Right renal pelvis (tissue), 4 donors: ENCODE measurements at places on chromosomes 6 and 20. TPM values are rescaled to one million over a fixed set of nuclear protein-coding genes. Genes with fewer than 3 reads are reported as not detected.
A peak's percentile ranks its signal among the peaks of the same experiment; 100 is the strongest.

The PCSK2 gene
- polyA plus RNA-seq: 1.0 TPM

DNA sequence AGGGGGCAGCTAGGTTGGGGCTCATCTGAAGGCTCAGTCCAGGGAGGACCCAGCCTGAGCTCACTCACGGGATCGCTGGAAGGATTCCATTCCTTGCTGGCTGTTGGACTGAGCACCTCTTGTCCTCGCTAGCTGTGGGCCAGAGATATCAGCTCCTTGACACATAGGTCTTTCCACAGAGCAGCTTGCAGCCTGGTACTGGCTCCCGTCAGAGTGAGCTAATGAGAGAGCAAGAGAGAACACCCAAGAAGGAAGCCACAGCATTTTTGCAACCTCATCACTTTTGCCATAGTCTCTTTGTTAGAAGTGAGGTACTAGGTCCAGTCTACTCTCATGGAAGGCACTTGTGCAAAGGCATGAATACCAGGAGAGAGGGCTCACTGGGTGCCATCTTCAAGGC lies 179.9 kb downstream of the CDC5L start:
- no peak for DNase-seq

DNA sequence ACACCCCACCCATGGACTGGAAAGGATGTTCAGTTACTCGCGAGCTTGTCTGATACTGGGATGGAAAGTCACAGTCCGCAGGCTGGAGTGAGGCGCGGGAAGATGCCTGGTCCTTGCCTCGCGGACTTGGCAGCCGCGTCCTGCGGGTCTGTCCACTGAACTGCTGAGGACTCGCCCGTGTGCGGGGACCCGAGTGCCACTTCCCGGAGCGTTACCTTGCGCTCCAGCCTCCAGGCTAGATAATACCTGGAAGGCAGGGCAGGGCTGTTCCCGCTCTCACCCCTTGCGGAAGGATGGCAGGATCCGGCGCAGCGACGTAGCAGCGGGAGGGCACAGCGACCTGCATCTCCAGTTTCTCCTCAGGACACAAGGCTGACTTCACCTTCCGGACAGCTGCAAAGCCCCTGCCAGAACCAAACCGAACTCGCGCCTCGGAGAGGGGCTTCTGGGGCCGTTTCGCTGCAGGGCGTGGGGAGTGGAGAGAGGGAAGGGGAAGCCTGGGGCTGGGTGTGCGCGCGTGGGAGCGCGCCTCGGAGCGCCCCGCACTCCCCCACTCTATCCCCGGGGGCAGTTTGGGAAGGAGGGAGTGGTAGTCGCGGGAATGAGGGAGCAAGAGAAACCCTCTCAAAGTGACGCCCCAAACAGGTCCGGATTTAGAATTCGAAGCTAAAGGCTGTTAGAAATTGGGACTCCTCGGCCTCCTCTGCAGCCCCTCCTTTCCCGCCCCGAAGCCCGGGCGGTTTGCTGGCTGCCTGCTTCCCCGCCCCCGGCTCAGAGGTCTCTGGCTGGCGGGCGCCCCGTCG lies at the start of gene KCNQ5:
TSS of gene KCNQ5 (plus strand) at position 774 of the 803 bp plus-strand sequence.
- no peak for DNase-seq

- DNase-seq: no peak
These were observed 23.6 kb downstream of the THEMIS start for GRCh38 chr6:127877231-127877630.

DNA sequence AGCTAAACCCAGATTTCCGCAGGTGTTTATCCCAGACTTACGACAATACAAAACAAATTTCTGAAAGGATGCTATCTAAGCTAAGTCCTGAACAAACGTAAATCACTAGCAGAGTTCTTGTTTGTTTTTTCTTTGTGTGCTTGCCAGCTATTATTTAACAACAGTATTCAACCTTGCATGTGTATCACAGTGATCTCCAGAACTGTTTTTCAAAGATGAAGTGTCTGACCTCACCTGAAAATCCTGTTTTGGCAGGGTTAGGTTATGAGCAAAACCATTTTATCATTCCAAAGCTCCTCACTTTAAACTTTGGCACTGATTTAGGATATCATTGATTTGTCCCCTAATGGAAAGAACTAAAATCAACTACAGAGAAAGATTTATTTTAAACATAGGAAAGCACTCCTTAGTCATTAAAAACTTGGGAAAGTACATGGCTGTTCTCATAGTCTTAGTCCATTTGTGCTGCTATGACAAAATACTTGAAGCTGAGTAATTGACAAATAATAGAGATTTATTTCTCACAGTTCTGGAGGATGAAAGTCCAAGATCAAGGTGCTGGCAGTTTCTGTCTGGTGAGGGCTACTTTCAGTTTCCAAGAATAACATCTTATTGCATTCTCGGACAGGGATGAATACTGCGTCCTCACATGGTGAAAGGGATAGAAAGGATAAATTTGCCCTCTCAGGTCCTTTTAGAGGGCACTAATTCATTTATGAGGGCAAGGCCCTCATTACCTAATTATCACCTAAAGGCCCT lies 20.8 kb upstream of the BMP5 start:
- DNase-seq: no peak

DNA sequence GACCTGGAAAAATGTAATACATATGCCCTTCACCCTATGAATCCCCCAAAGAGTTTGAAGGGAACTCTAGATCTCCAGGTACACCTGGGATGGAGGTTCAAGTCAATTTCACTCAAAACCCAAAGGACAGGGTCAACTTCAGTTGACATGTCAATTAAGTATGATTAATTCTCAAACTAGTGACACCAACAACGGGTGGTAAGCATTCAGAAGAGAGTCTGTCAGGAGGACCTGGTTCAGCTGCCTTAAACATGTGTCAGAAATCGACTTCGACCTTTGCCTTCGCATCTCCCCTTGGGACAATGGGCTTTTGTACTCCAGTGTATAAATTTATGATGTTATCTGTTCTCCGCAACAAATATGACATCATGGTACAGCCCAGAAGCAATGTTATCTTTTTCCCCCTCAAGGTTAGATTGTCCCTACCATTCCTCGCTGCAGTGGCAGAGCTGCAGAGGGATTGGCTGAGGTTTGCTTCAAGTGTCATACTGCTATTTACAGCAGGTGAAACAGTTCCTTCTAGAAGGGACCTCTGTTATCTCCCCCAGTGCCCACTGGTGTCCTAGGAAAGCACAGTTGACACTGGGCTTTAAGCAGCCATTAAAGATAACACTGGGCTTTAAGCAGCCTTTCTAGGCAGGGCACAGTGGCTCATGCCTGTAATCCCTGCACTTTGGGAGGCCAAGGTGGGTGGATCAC lies 94.7 kb upstream of the SNX9 start:
- DNase-seq: no peak

The MCHR2 gene
- polyA plus RNA-seq: not detected

The PI3 gene
- polyA plus RNA-seq: not detected

DNA sequence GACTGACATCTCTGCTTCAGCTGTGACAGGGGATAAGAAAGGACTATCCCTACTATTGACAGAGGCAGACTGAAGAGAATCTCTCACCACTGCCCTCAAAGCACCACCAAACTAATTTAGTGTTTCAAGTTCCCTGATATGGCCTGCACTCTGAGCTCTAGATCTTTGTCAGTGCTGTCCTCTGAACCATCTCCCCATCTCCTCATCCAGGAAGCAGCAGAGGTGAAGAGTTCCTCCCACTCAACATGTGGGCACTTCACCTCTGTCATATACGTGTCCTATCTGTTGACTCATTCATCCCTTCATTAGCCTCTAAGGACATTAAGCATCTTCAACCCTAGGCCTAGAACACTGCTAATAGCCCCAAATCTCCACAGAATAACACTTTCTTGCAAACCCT lies 14.1 kb downstream of the FAM210B start:
- DNase-seq: no peak

The EYS gene
- polyA plus RNA-seq: 0.66 TPM

- no peak for DNase-seq
These were observed 24.9 kb downstream of the KIF13A start for GRCh38 chr6:17962436-17963031.

GRCh38 chr6:45653117-45653883 lies 275.6 kb upstream of the SUPT3H start:
- DNase-seq: no peak

DNA sequence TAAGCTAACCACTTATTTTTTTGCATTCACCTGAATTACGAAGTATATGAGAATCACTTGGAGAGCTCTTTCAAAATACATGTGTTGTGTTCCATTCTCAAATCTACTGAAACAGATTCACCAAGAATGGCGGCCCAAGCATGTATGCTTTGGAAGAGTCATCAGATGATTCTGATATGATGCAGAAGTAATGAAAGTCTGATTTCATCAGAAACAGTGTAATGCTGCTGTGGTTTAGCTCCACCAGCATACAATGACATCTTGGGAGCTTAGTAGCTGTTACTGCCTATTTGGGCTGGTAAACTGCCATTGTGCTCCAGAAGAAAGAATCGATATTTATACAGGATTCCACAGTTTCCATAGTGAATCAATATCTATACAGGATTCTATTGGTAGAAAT lies 52.9 kb downstream of the UBR2 start:
- DNase-seq: no peak

The RNASET2 gene
- polyA plus RNA-seq: 71.3 TPM

- no peak for DNase-seq
These were observed 303.8 kb upstream of the ECI2 start for GRCh38 chr6:4439159-4439558.

The NOX3 gene
- polyA plus RNA-seq: 1.8 TPM

The ALDH8A1 gene
- 35.1 TPM for polyA plus RNA-seq

DNA sequence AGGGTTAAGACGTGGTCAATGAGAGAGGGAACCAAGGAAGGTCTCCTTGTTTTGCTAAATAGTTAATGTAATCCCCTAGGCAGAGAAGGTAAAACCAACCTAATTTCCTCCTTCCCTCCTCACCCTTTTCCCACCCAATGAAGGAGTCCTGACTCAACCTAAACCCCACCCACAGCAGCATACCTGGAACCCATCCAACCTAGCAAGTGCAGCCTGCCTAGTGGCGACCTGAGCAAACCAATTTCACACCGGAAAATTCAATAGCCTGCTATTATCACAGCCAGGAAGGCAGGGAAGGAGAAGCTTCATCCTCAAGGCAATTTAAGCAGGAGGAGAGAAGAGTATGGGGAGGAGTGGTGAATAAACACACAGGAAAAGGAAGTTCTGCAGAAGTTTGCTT lies 46.9 kb downstream of the OSTM1 start:
- DNase-seq: no peak

The C20orf96 gene
- polyA plus RNA-seq: 35.6 TPM

DNA sequence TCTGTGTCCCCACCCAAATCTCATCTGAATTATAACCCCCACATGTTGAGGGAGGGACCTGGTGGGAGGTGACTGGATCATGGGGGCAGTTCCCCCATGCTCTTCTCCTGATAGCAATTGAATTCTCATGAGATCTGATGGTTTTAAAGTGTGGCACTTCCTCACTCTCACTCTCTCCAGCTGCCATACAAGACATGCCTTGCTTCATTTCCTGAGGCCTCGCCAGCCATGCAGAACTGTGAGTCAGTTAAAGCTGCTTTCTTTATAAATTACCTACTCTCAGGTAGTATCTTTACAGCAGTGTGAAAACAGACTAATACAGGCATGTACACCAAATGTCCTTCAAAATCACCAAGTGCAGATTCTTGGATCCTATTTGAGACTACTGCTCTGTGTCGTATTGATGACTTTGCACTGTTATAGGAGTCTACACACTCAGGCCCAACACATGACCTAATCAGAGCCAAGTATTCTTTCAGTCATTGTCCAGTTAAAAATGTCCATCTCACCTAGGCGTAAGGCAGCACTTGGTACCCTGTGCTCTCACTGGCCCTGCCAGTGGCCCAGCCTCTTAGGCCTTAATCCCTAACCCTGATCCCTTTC lies 52.8 kb upstream of the UST start:
- peak; percentile 15 for DNase-seq

GRCh38 chr6:10595731-10596664 lies 74.8 kb downstream of the GCNT2 start:
- DNase-seq: no peak

The ETV7 gene
- polyA plus RNA-seq: 0.10 TPM

The VWA7 gene
- 8.5 TPM for polyA plus RNA-seq

The LPIN3 gene
- polyA plus RNA-seq: 9.9 TPM

The UNC93A gene
- 6.1 TPM for polyA plus RNA-seq

DNA sequence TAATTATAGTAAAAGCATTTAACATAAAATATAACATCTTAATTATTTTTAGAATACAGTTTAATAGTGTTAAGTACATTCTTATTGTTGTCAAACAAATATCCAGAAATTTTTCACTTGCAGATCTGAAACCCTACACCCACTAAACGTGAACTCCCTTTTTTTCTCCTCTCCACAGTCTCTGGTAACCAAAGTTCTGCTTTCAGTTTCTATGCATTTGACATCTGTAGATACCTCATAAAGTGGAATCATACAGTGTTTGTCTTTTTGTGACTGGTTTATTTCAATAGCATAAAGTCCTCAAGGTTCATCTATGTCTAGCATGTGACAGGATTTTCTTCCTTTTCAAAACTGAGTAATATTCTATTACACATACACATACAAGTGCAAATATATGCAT lies 286.3 kb downstream of the BTBD3 start:
- no peak for DNase-seq

The PTK7 gene
- polyA plus RNA-seq: 249 TPM

GRCh38 chr6:78966542-78966941 lies 99.2 kb downstream of the IRAK1BP1 start:
- DNase-seq: no peak

The PLA2G7 gene
- 2.6 TPM for polyA plus RNA-seq

The CENPW gene
- polyA plus RNA-seq: 30.8 TPM

The BICRAL gene
- polyA plus RNA-seq: 17.1 TPM

- no peak for DNase-seq
These were observed 7.4 kb downstream of the PCK1 start for GRCh38 chr20:57568088-57568896.

The SLC12A5 gene
- 2.6 TPM for polyA plus RNA-seq

The NMBR gene
- 0.21 TPM for polyA plus RNA-seq

The PRL gene
- not detected for polyA plus RNA-seq

GRCh38 chr6:75870389-75870788 lies 121.3 kb downstream of the MYO6 start:
- DNase-seq: no peak

- no peak for DNase-seq
These were observed at the start of gene ITPR3 for GRCh38 chr6:33620856-33621710. ITPR3 (plus strand) TSS chr6:33621322; CDS start chr6:33621603, 281 bp downstream.

The NHSL1 gene
- 10.3 TPM for polyA plus RNA-seq

The PCK1 gene
- 4.5 TPM for polyA plus RNA-seq

The FBXO30 gene
- polyA plus RNA-seq: 11.1 TPM

GRCh38 chr6:166905013-166905412 lies 51.3 kb downstream of the RNASET2 start:
- DNase-seq: no peak

DNA sequence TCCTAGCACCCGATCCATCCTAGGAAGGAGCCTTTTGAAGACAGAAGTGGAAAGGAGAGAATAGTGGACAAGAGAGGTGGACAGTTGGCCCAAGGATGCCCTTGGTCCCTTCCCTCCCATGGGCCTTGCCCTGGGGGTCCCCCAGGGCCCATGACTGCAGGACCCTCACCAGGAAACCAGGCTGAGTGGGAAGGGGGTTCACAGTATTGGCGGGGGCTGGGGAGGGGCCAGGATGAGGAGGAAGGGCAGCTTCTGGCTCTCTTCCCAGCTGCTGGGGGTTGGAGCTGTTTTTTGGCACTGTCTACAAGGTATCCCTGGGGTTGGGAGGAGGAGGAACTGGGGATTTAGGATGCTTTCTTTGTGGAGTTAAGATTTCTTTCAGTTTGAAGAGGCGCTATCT lies 4.0 kb upstream of the DSN1 start:
- no peak for DNase-seq

The OR12D3 gene
- polyA plus RNA-seq: not detected

- no peak for DNase-seq
These were observed 301.8 kb downstream of the FOXC1 start for GRCh38 chr6:1911474-1911873.

The ZBTB46 gene
- polyA plus RNA-seq: 20.1 TPM

The TMEM244 gene
- not detected for polyA plus RNA-seq

The HS3ST5 gene
- 1.4 TPM for polyA plus RNA-seq
